ENCODE measurements at places on chromosomes 16 and 17.

- no peak for DNase-seq
Measured at GRCh38 chr16:83305092-83305491, 502.7 kb upstream of the HSBP1 start.

- DNase-seq, result no peak
Measured at GRCh38 chr16:734208-734980, 6.4 kb downstream of the CIAO3 start.

- no peak for DNase-seq
Measured at GRCh38 chr17:8408371-8408770, 10.7 kb upstream of the RNF222 start.

GRCh38 chr16:72182976-72183375 is 11.0 kb upstream of the PMFBP1 start:
- no peak for DNase-seq

DNA sequence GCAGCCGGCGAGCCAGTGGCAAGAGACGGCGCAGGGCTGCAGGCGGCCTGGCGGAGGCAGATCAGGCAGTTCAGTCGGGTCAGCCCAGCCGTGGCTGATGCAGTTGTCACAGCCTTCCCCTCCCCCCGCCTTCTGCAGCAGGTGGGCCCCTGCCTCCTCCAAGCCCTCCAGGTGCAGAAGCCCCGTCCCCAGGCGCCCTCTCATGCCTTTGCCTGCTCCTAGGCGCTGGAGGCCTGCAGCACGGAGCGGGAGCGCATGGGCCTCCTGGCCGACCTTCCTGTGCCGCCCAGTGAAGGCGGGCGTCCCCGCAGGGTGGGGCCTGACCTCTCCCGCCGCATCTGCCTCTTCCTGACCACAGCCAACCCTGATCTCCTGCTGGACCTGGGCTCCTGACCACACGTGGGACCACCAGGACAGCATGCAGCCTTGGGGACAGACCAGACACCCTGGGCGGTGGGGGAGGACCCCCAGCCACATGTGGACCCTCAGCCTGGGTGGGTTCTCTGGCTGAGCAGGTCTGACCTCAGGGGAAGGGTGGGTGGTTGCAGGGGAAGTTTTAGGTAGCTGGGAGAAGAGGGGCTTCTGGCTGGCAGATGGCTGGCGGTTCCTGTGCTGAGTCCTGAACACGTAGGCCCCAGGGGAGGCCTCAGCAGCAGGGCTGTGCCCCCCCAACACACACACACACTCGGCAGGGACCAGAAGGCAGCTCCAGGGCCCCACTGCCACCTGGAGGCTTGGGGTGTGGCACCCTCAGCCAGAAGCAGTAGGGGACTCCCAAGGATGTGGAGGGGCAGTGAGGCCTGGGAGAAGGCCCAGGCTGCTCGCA is 3.1 kb upstream of the MRPS34 start:
- no peak for DNase-seq

DNA sequence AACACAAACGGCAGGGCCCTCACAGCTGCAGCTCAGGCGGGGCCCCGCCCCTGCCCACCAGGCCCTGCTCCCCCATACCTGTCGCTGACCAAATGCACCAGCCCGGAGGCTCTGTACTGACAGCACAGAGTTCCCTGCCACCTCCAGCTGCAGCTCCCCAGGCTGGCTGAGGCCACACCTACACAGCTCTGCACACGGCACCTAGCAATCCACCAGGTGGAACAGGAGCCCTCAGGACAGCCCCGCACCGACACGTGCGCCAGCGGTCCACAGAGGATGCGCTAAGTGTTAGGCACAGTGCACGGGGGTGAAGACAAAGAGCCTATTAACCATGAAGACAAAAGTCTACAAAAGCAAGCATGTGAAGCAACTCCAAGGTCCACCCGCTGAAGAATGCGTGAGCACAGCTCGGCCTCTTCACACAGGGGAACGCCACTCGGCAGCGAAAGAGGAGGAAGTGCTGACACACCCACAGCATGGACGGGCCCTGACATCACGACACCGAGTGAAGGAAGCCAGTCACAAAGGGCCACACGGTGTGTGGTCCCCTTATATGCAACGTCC is 5.4 kb downstream of the ZCCHC14 start:
- no peak for DNase-seq

GRCh38 chr16:24562811-24563210 is 23.4 kb downstream of the RBBP6 start:
- no peak for DNase-seq

GRCh38 chr17:44439168-44439567 is 49.7 kb upstream of the ITGA2B start:
- DNase-seq, result no peak

- no peak for DNase-seq
Measured at GRCh38 chr16:65500919-65501318, 379.1 kb upstream of the CDH11 start.

DNA sequence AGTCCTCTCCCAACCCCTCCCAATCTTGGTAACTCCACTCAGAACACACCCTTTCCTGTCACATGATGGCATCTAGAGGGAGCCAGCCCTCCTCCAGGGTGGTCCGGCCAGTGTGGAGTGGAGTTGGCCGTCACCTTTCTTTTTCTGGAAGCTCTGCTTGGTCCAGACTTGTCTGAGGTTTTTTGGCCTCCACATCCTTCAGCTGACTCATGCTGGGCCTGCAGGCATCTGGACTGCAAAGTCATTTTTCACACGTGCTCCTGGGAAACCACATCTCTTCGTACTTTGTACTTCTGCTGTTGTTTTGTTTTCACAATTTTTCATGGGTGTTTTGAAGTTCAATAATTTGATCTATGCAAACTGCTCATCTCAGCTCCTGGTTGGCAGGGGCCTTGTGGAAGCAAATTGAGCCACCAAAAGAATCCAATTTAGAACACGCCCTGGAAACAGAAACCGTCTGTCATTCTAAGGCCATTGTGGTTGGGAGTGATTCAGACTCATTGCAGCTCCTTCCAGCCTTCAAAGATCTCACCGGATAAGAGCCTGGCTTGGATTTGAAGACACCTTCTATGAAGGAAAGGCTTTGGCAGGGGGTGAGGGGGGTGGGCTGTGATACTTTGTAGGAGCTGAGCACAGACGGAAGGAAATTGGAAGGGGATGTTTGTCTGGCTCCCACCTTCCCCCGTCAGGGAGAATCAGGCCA is 42.4 kb upstream of the NF1 start:
- peak; percentile 43 for DNase-seq

DNA sequence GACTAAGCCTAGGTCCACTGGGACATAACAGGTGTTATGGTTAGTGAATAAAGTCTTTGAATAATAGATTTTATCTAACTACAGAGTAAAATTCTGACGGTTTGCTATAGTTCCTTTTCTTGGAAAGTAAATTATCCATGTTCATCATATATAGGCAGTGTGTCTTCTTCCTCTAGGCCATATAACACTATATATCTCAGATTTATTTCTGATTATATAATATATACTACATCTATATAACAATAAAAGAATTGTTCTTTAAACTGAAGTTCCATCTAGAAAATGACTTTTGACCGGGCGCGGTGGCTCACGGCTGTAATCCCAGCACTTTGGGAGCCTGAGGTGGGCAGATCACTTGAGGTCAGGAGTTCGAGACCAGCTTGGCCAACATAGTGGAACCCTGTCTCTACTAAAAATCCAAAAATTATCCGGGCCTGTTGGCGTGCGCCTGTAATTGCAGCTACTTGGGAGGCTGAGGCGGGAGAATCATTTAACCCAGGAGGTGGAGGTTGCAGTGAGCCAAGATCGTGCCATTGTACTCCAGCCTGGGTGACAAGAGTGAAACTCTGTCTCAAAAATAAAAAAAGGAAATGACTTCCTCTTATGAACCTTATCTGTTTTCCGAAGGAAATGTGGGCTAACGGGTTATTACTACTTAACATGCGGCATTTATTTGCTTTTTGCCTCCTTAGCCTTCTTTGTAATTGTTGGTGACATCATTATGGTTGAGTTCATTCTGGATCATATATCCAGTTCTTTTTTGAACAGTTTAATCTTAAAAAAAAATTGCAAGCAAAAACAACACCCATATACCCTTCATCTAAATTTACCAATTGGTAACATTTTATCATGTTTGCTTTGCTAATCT is 29.2 kb downstream of the NOL11 start:
- no peak for DNase-seq

DNA sequence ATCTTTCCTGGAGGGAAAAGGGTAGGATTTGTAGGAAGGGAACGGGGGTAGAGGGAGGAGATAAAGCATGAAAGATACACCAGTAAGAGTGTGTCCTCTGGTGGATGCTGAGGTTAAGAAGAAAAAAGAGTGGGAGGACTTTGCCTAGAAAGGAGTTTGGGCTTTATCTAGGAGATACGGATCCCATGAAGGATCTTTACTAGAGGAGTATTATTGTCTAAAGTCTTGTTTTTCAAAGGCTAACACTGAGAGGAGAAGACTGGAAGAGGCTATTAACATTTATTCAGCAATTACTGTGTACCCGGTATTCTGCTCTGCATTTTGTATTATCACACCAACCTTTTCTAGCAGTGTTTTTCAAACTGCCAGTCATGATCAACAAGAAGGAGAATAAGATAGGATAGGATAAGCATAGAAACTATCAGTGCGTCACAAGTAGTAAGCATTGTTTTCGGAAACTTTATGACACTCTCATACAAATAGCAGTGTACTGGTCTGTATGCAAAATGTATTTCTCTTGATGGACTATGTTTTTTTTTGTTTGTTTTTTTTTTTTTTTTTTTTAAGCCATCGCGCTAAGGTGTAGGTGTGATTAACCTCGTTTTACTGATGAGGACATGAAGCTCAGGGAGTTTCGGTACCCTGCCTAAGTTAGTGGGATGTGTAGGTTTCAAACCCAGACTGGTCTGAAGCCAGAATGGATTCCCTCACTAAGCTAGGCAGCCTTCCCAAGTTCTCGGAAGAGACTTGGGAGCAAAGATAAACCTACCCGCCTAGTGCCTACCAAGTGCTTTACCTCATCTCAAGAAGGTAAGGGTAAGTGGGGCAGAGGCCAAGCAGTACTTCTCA is 1.3 kb upstream of the SP2 start:
- DNase-seq, result no peak

GRCh38 chr17:48543107-48543853 is 1.6 kb downstream of the HOXB2 start:
- peak; percentile 55 for DNase-seq

DNA sequence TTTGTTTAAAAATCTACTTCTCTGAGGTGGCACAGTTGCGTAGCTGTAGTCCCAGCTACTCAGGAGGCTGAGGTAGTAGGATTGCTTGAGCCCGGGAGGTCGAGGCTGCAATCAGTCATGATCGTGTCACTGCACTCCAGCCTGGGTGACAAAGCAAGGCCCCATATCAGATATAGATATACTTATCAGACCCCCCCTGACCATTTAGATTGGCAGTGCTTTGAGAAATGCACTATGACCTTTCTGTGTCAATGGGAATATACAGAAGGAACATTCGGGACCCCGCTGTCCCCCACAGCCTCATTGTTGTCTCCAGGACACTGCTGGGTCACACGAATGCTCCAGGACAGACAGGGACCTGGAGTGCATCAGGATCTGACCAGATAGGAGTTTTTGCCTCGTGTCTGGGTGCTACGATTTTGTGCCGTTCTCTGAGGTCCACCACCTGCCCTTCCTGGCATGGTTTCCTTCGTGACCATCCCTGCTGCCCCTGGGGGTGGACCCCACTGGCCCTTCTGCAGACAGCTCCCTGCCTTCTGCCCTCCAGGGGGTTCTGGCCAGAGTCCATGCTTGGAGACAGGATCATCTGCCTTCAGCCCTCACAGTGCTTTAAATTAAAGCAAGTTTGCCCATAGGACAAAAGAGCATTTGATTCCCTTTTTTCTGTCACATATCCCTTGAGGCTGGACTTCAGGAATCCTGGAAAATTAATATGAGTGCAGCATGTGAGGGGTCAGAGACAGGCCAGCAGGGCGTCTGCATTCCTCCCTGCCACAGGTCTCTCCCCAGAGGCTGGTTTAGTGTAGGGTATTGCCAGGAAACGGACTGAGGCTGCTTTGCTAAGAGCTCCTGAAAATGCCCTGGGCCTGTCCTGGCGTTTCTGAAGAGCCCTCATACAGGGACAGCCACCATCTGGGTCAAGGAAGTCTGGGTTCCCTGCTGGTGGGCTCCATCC is 19.3 kb downstream of the PLD6 start:
- DNase-seq, result no peak

GRCh38 chr16:11014136-11014535 is 69.8 kb downstream of the CLEC16A start:
- DNase-seq, result no peak

DNA sequence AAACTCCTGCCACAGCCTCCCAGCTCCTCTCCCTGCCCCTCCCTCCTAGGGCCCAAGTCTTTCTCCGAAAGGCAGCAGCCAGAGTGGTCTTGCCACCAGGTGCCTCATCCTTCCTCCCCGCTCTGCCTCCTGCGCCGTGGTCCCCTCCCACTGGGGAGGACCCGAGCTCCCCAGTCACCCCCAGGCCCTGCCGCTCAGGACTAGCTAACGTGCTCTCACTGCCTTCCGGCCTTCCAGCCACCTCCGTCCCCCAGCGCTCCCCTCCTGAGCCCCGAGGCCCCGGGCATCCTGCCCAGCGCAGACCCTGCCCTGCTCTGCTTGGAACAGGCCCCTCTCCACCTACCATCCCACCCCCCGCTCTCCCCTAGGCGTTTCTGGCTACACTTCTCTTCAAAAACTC is 19.4 kb upstream of the COL1A1 start:
- no peak for DNase-seq

DNA sequence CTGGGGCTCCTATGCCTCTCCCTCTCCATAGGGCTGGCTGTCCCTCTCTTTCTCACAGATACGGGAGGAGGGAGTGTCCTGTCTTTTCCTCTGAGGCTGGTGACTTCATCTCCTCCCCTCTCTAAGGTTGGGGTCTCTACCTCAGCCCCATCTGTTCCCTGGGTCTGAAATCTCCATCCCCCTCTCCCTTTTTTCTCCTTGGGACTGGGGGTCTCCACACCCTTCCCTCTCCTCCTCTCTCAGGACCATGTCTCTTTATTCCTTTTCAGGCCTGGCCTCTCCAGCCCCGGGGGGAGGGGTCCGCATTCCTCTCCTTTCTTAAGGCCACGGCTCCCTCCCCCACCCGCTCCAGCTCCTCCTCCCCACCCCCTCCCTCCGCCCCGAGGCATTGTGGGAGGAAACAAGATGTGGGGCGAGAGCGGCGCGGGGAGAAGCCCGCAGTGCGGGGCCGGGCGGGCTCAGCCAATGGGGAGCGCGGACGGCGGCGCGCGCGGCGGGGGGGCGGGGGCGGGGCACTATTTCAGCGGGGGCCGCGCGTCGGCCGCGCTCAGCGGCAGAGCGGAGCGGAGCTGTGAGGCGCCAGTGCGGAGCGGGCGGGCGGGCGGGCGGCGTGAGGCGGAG is at the start of gene DYNLL2:
TSS of gene DYNLL2 (plus strand) at position 550 of the 621 bp plus-strand sequence. CDS start 3,672 bp downstream, outside the sequence.
- peak; percentile 92 for DNase-seq
